Vagina (tissue), 2 donors: ENCODE measurements at places on chromosomes 7 and 10.

- DNase-seq = no peak
Measured at GRCh38 chr10:124739986-124740368, 4.2 kb downstream of the FAM53B start.

DNA sequence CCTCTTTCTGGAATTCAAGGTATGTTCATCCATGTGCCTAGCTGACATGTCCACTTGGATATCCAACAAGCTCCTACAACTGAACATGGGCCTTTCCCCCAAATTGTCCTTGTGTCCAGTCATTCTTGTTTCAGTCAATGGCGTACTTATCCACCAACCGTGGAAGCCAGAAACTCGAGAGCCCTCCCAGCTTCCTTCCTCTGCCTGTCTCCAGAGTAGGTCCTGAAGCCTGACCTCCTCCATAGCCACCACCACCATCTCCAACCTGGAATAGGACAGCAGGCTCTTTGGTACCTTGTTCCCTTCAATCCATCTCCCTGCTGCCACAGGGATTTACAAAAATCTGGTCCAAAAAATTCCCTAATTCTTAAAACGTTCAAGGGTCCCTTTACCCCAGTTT, 305.1 kb downstream of the RPS24 start:
- DNase-seq = peak; percentile 76

- DNase-seq = no peak
Measured at GRCh38 chr10:52020702-52021101, 293.4 kb upstream of the DKK1 start.

- no peak for DNase-seq
Measured at GRCh38 chr10:49220031-49220430, 31.8 kb upstream of the TMEM273 start.

DNA sequence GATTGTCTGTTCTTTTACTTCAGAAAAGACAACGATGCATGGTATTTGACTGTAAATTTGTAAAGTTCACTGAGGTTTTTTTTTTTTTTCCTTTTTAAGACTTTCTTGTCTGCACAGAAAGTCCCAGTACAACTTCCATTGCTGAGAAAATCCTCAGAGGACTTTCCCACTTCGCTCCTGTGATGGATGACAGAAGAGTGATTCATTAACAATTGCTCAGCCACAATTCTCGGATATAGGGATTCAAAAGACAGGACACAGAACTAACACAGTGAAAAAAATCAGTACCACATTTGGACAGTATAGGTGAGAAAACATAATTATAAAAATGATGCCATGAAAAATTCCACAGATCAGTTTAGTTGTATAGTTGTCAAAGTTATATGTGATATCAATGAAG, 48.0 kb downstream of the SEC23IP start:
- DNase-seq = no peak

GRCh38 chr10:34045571-34046190, 711.2 kb upstream of the NRP1 start:
- no peak for DNase-seq

- no peak for DNase-seq
Measured at GRCh38 chr7:15280078-15280733, 281.6 kb downstream of the AGMO start.

GRCh38 chr10:116615199-116615776, 5.5 kb upstream of the PNLIPRP2 start:
- DNase-seq = no peak

DNA sequence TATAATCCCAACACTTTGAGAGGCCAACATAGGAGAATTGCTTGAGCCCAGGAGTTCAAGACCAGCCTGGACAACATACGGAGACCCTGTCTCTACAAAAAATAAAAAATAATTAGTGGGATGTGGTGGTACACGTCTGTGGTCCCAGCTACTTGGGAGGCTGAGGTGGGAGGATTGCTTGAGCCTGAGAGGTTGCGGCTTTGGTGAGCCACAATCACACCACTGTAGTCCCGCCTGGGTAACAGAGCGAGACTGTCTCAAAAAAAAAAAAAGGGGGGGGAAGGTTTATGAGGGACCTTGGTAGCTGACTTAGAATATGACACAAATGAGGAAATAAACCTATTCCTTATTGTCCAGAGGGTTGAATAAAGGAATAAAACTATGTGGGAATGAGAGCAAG, 30.8 kb downstream of the SCD start:
- DNase-seq = no peak

GRCh38 chr10:79046741-79047583, 21.8 kb upstream of the ZMIZ1 start:
- DNase-seq = no peak

DNA sequence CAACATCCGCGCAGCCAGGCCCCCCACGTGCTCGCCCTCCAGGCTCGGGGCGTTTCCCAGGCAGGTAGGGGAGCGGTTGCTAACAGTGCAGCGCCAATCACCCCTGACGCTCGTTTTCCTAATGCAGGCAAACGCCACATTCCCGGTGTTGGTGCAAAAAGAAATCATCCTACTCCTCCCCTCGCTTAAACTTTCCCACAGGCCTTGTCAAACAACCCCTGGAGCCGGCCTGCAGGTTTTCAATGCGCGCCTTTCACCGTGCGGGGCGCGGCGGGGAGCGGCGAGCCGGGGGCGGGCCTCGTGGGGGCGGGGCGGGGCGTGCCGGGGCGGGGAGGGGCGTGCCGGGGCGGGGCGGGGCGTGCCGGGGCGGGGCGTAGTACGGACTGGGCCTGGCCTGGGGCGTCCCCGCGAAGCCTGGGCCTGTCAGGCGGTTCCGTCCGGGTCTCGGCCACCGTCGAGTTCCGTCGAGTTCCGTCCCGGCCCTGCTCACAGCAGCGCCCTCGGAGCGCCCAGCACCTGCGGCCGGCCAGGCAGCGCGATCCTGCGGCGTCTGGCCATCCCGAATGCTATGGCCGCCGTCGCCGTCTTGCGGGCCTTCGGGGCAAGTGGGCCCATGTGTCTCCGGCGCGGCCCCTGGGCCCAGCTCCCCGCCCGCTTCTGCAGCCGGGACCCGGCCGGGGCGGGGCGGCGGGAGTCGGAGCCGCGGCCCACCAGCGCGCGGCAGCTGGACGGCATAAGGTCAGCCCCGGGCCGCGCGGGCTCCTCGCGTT, at the start of gene ECHDC3:
Gene ECHDC3 (plus strand): TSS at position 374 of the 770 bp plus-strand sequence. CDS start 195 bp downstream, at position 569.
- no peak for DNase-seq

- no peak for DNase-seq
Measured at GRCh38 chr7:43847496-43847895, 21.8 kb downstream of the MRPS24 start.

- DNase-seq = no peak
Measured at GRCh38 chr7:95718577-95719410, 53.6 kb upstream of the DYNC1I1 start.

DNA sequence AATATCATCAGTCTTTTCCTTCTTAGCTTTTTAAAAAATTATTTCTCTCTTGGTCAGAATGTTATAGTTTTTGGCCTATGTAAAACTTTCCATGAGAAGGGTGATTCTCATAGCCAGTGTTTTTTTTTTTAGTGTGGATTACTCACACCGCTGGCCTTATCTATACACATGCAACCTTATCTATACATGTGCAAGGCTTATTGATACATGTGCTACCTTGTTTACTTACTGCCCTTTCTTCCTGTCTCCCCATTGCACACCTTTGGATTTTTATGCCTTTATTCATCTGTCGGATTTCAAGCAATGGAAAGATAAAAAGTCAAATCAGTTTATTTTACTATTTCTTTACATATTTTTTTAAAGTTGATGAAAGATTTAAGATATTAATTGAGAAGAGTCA, 660.0 kb upstream of the FZD8 start:
- DNase-seq = no peak

DNA sequence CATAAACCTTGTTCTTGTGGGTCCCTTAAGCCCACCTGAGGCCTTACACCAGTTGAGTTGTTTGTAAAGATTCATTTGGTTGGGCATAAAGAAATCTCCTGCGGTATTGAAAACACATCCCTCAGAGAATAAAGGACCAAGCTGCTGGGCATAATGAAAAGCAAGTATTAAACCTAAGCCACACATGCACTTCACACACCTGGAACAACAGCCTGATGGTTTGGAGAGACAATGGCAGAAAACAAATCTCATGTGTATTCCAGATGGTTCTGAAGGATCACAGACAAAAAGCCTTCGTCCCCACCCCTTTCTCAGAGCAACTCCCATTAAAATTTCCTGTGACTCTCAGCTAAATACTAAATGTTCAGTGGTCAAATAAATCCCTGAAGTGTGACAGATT, 44.2 kb downstream of the FEZF1 start:
- DNase-seq = no peak
